ENCODE measurements at places on chromosomes 1 and 21. TPM values are rescaled to one million over a fixed set of nuclear protein-coding genes. Genes with fewer than 3 reads are reported as not detected.

Gene GFI1
- total RNA-seq = 1.1 TPM

Gene KRTAP13-1
- not detected for total RNA-seq

Gene HSD3B1
- not detected for total RNA-seq

Gene TRIM63
- 0.19 TPM for total RNA-seq

Gene TNFAIP8L2
- 4.1 TPM for total RNA-seq

Gene CACNA1S
- total RNA-seq = not detected

Gene HHAT
- 3.1 TPM for total RNA-seq

Gene IFNAR1
- total RNA-seq = 59.3 TPM

Gene PRKACB
- total RNA-seq = 46.6 TPM

Gene RAB25
- not detected for total RNA-seq

Gene SYT2
- total RNA-seq = 0.09 TPM

DNA sequence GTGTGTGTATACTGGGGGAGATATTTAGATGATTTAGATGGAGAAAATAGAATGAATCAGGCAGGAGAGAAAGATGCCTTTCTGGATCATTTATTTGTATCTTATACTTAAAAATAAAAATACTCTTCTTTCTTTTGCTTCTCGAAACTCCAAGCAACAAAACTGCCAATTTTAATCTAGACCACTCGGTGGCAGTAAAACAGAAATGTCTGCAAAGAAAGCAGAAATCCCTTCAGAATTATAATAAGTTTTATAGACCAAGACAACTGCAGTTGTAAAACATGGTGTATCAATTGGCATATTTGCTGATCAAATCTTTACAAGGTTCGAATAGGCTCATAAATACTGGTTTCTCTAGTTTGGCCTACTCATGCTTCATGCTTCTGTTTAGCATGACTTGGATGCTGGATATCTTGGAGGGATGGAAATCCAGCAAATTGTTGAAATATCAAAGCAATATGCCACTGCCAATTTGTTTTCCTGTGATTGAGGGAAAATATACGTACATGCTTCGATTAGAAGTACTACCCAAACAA, 15.1 kb upstream of the C1orf87 start:
- no peak for DNase-seq

DNA sequence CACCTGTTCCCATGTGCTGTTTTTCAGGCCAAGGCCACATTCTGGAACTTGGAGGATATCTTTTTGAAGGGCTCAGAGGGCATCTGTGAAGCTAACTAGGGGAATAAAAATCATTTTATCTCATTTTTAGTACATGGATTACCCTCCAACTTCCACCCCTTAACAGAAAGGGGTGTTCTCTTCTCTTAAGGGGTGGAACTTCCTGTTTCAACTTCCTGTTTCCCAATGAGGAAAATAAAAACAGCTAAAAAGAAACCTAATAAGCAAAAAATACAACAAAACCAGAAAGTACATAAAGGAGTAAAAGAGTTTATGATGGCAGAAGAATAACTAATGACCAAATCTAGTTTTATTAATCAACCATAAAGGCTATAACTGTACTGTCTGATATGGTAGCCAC, 24.8 kb upstream of the SLC22A15 start:
- DNase-seq = no peak

DNA sequence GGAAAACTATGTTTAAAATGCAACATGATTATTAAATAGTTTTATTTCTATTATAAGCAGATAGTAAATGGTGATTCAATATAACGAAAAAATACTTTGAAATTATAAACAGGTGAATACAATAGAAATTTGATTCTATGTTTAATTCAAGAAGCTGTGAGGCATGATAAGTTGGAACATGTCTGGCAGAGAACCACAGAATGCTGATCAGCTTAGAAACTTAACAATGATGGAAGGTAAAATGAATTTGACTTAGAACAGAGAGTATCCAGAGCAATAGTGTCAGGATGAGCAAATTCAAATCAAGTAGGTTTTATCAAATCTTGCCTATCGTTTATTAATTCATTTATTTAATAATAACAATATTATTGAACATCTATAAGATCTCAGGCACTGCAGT, 83.4 kb upstream of the ADGRL4 start:
- DNase-seq = no peak

DNA sequence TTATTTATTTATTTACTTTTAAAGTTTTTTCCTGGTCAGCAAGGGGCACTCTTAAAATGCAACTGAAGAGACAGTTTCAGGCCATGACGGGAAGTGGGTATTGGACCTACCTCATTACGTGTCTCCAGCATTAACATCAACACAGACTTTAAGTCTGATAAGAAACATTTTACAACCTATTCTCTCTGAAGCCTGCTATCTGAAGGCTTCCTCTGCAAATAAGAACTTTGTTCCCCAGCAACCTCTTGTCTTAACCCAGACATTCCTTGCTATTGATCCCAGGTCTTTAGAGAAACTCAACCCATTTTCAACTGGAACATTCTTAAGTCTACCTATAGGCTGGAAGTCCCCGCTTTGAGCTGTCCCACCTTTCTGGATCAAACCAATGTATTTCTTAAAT, 258.3 kb upstream of the TMPRSS15 start:
- no peak for DNase-seq

- DNase-seq = no peak
Observed at GRCh38 chr1:243390162-243390791, 134.4 kb downstream of the SDCCAG8 start.

DNA sequence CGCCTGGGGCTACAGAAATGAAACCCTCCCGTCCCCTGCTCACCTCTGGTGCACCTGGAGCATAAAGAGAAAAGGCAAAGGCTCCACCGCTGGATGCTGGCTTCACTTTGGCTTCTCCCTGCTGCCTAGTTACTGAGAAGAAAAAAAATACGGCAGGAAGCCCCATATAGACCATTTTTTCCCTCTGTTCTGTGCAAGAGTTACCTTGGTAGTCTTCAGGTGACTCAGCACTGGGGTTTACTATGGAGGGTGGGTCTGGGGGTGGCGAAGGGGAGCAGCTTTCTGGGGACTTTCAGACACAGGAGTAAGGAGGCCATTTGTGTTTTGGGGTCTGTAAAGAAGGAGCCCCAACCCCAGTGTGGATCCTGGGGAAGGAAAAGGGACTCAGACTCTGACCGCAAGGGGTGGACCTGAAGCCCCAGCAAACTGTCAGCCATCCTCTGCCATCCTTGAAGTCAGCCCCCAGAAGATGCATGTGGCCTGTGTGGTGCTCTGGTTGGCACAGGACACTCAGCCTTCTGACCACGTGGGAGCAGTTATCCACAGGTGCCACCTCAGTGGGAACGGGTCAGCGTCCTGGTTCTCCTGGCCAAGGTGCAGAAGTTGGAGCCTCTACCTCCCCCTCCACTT, 25.9 kb upstream of the EPS8L3 start:
- peak; percentile 41 for DNase-seq

- no peak for DNase-seq
Observed at GRCh38 chr1:55886856-55887712, 671.9 kb upstream of the USP24 start.

GRCh38 chr1:40820911-40821693, 37.5 kb downstream of the KCNQ4 start:
- peak; percentile 68 for DNase-seq

- DNase-seq = peak; percentile 83
Observed at GRCh38 chr1:151993084-151993733, 450 bp downstream of the S100A10 start.

DNA sequence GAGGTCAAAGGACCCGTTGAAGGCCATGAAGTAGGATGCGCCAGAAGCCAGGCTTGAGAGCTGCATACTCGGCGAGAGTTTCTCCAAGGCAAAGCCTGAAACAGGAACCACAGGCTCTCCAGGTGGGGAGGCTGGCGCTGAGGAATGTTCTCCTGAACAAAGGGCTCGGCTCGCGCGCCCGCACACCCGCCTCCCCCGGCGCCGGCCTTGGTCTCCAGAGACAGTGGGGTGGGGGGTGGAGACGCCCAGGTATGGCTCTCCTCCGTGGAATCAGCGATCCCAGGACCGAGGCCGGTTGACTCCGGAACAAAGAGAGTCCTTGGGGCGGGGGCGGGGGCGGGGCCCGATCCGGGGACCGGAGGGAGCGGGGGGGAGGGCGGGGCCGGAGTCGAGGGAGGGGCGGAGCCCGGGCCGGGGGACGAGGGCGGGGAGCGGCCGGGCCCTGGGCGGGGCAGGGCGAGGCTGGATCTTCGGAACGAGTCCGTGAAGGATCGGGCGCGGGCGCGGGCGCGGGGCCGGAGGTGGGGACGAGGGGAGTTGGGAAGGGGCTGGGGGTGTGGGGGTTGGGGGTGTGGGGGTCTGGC, 85.0 kb downstream of the NKAIN1 start:
- DNase-seq = peak; percentile 93

- DNase-seq = peak; percentile 76
Observed at GRCh38 chr1:247332215-247332622, 552 bp upstream of the ZNF496 start.

DNA sequence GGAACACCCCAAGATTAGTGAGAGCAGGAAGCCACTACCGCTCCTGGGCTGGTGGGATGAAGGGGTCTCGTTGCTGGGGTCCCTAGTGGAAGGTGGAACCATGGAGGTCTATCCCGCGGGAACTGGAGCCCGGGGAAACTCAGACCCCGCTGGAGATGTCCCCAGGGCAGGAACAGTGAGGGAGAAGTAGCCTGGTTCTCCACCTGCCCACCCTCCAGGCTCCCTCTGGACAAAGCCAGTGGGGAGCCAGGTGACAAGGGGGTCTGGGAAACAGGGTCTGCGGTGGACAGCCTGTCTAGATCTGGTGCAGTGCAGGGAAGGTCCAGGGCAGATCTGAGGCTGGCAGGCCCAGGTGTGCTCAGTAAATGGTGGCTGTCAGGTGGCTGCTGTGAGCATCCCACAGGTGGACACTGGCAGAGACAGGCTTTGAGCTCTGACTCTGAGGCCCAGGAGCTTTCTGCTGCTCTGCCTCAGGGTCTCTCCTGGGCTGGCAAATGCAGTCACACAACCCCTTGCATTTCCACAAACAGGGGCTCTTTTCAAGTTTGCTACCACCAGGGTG, 88.0 kb upstream of the TLR5 start:
- no peak for DNase-seq

GRCh38 chr1:8047686-8048445, 21.8 kb upstream of the ERRFI1 start:
- DNase-seq = peak; percentile 61

GRCh38 chr1:199044191-199044590, 405.4 kb downstream of the PTPRC start:
- DNase-seq = no peak

GRCh38 chr1:12032161-12032621, 12.9 kb downstream of the MIIP start:
- no peak for DNase-seq

- no peak for DNase-seq
Observed at GRCh38 chr1:154270833-154271232, 1.6 kb upstream of the HAX1 start.

DNA sequence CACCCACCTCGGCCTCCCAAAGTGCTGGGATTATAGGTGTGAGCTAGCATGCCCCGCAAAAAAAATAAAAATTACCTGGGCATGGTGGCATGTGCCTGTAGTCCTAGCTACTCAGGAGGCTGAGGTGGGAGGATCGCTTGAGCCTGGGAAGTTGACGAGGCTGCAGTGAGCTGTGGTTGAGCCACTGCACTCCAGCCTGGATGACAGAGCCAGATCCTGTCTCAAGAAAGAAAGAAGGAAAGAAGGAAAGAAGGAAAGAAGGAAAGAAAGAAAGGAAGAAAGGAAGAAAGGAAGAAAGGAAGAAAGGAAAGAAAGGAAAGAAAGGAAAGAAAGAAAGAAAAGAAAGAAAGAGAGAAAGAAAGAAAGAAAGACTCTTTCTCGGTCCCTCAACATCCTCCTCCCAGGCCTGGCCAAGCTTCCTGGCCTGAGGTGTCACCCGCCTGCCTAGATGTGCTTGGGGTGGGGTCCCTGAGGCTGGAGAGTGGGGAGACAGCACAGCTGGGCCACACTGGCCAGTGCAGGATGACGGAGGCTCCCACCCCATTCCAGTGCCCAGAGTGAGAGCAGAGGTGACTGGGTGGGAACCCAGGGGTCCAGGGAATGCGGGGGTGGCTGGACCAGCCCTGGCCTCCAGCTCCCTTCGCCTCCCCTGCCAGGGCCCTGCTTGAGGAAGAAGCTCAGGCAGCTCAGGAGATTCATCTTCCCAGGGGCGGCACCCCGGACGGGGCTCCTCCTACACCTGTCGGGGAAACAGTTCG, 10.2 kb upstream of the GNB1 start:
- no peak for DNase-seq

DNA sequence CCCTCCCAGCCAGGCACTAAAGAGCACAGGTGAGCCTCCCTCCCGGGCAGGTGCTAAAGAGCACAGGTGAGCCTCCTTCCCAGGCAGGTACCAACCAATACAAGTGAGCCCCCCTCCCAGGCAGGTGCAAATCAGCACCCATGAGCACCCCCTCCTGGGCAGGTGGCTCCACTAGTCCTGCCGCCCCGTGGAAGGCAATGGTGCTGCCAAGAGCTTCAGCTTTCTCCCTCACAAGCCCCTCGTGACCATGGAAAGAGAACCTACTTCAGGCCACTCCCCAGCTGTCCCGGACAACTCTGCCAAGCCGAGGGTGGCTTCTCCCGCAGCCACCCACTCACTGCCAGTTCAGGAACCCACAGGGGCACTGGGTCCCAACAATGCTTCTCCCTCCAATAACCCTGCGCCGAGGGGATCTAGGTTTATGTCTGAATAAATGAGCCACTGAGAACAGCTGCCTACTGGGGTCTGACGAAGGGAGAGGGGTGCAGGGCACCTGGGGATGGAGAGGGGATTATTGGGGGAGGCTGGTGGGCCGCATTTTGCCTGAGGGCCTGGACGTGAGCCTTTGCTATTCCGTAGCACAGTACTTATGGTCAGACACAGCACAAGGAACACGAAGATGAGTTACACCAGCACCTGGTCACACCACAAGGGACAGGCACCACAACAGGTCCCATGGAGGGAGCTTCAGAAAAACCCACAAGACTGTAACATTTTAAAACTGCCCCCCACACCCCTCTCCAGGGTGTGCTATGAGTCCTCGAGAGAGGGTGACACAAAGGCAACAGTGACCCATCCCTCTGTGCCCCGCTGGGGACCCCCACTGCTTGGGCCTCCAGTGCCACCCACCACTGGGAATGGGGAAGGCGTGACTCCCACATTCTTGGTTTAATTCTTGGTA, 46.3 kb downstream of the PRDM15 start:
- DNase-seq = peak; percentile 46

- no peak for DNase-seq
Observed at GRCh38 chr1:182317611-182318161, 73.9 kb downstream of the GLUL start.

- no peak for DNase-seq
Observed at GRCh38 chr1:70314706-70315304, 39.7 kb downstream of the ANKRD13C start.

Data from aorta (tissue), 5 donors.